ENCODE measurements at places on chromosomes 16 and 17.

GRCh38 chr17:66717641-66718058, 117.3 kb upstream of the CACNG5 start:
- DNase-seq = no peak

DNA sequence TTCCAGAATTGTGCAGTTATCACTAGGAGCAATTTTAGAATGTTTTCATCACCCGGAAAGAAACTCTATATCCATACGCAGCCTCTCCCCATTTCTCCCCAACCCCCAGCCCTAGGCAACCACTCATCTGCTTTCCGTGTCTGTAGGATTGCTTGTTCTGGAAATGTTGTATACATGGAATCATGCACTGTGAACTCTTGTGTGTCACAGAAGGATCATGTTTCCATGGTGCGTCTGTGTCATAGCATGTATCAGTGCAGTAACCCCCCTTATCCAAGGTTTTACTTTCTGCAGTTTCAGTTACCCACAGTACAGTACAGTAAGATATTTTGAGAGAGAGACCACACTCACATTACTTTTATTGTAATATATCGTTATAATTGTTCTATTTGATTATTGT, 299.4 kb downstream of the CPPED1 start:
- no peak for DNase-seq

DNA sequence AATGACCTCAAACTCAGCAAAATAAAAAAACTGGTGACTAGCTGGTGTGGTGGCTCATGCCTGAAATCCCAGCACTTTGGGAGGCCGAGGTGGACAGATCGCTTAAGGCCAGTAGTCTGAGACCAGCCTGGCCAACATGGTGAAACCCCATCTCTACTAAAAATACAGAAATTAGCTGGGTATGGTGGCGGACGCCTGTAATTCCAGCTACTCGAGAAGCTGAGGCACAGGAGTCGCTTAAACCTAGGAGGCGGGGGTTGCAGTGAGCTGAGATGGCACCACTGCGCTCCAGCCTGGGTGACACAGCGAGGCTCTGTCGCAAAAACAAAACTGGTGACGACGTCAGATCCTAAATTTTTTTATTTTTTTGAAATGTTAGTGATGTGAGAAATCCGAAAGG, 82.6 kb upstream of the TOB1 start:
- no peak for DNase-seq

DNA sequence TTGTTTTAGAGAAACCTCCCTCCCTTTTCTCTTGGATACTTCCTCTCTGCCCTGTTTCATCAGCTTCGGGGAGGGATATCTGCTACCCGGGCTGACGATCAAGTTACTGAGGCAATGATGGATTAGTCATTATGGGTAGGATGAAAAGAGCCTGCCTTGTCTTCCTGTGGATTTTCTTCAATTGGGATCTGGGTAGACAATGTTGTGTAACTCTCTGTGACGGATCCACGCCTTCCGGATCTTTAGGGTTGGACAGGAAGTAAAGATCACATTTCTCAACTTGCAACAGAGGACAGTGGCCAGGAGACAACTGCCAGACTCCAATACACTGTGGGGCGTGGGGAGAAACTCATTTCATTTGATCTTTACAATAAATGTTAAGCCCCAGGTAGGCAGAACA, 11.3 kb upstream of the CHST6 start:
- no peak for DNase-seq

DNA sequence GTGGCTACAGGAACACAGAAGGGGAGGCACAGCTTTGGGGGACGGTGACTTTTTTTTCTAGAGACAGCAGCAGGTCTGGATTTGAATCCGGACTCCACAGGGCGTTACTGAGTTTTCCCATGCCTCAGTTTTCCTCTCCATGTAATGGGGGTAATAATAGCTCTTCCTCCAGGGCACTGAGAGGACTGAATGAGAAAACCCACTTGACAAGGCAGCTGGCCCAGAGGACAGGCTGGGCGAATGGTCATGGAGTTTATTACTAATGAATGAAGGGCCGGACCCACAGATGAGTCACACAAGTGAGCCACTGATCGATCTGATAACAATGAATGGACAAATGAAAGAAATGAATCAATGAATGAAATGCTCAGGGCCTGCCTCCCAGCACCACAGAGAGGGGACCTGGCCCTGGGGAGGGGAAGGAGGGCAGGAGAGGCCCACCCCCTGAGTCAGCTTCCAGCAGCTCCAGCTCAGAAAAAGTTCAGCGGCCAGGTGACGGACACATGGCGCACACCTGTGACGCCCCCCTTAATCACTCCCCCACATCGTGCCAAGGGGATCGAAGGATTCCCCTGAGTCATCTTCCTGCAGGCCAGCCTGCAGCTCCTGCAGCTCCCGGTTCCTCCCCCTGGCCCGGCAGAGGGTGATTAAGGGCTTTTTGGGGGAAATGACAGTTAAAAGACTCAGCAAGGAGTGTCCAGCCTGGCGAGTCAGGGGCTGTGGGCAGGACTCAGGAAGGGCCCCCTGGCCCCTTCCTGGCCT, 54.3 kb downstream of the SOCS1 start:
- DNase-seq = peak; percentile 95

- no peak for DNase-seq
Observed at GRCh38 chr17:70955441-70955840, 786.1 kb downstream of the KCNJ2 start.

DNA sequence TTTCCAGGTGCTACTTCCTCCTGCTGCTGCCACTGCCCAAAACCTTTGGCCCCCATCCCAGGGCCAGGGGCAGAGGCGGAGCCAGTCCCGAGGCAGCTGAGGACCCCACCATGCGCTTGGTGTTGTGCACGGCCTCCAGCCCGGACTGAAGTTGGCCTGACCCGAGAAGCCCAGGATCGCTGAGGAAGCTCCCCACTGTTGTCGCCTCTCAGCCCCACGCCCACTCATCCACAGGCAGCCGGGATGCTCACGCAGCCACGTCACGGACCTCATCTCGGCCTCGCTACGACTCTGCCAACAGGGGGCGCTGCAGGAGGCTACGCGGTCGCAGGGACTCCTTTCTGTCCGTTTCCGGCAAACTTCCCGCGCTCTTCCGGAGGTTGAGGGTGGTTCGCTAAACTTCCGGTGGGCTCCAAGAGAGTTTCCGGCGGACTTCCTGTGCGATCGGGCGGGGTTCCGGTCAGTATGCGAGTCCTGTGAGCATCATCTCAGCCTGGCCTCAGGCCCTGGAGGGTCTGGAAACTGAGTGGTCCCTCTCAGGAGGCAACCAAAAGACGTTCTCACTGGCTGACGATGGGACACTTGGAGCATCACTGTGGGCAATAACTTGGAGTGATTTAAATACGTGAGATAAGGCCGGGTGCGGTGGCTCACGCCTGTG, 12.4 kb downstream of the ZG16B start:
- DNase-seq = no peak

DNA sequence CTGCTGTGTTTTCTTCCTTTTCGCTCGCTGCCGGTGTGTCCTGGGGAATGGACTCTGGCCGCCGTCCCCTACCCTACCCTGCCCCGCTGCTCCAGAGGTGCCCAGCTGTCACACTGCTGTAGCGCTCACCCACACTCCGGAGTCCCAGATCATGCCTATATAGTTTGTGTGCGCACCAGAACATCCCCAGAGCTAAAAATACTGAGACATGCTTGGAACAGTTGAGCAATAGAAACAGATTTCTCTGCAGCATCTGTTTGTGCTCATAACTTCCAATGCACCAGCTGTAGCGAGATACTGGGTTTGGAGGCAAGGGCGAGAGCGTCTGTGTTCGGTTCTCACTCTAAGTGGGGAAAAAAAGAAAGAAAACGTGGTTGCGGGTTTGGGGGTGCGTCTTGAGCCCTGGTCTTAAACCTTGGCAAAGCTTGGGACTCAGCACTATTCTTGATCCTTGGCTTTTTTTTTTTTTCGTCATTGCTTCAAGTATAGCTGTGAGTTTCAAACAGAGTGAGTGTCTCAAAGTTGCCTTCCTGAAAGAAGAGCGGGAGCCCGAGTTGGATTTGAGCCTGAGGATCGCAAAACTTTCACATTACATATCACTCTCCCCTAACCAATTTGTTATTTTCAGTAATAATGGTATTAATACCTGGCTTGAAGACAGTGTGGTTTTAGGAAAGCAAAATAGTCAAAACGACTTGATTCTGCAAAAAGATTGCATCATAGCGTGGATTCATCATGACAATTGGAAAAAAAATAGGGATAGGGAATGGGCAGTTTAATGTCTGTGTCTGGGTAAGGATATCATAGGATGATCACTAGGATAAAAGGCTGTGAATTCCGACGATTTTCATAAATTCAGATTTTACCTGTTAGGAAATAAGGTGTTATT, 621 bp downstream of the KCNJ2 start:
- no peak for DNase-seq

DNA sequence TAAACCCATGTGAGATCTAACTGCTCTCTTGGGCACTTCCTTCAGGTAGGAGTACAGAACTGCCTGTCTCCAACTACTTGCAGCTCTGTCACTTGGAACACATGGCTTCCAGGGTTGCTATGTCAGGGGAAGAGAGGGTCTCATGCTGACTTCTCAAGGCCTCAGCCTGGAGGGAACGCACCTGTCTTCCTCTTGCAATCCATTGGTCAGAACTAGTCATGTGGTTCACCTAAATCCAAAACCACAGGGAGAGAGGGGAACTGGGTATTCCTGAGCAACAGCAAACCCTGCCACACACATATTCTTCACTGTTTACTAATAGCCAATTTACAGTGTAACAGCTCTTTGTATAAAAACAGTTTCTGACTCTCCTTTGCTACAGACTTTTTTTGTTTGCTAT, 206.1 kb downstream of the KCNJ2 start:
- no peak for DNase-seq

DNA sequence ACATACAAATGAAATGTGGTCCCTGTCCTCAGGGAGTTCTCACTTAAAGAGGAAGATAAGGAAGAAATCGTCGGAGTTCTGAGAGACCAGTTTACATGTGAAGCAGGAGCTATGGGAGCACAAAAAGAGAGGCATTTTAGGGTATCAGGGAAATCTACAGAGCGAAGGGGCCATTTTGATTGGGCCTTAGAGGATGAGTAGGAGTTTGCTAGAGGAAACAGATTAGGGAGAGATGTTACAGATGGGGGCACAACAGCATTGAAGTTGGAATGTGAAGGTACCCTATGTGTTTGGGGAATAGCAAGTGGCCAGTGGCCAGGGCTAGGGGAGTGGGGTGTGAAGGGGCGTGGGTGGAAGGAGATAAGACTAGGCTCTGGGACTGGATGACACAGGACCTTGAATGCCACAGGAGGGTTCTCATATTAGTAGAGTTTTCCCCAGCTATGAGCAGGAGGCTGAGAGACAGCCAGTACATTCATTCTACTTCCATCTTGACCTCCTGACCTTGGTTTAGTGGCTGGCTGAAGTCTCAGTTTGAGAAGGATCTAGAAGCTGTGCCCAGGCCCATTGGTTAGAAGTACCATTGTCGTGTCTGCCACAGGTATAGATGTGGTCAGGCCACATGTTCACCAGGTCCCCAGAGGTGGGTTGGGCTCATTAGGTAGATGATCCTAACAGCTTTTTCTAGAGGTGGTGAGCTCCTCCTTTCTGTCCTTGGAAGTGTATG, 34.8 kb downstream of the CPNE2 start:
- no peak for DNase-seq

GRCh38 chr17:81910840-81911276, 341 bp downstream of the PCYT2 start:
- no peak for DNase-seq

DNA sequence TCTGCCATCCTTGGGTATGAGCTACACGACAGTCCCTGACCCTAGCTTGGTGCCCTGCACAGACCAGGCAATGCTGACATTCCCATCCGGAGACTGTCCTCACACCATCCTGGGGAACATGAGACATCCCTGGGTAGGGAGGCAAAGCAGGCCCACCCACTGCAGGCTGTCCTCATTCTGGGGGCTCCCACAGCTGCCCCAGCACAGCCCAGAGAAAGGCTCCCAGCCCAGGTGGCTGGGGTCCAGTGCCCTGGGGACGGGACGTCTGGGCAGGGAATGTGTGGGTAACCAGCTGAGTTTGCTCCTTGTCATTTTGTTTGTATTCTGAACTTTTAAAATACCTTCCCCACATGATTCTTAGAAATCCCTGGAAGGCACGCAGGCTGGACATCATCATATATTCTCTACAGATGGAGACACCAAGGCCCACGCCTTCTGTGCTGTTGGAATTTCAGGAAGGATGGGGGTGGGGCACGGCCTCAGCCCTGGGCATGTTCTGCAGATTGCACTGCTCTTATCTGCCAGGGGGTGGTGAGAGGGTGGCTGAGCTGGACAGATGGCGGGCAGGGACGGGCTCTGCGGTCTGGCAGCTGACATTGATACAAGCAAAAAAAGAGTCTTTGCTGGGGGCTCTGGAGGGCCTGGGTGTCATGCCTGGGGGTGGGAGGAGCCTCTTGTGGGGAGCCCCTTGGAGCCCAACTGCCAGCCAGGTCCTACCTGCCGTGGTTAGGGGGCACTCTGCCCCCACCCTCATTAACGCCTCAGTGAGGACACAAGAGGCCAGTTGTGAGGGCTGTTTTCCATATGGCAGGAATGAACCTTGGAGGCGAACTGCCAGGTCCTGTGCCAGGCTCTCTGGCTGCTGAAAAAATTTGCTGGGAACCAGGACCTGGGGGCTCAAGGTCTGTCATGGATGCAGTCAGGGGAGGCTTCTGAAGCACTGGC, 28.4 kb downstream of the LRRC75A start:
- DNase-seq = no peak

GRCh38 chr17:52790359-52790955, 631.9 kb upstream of the CA10 start:
- peak; percentile 16 for DNase-seq

DNA sequence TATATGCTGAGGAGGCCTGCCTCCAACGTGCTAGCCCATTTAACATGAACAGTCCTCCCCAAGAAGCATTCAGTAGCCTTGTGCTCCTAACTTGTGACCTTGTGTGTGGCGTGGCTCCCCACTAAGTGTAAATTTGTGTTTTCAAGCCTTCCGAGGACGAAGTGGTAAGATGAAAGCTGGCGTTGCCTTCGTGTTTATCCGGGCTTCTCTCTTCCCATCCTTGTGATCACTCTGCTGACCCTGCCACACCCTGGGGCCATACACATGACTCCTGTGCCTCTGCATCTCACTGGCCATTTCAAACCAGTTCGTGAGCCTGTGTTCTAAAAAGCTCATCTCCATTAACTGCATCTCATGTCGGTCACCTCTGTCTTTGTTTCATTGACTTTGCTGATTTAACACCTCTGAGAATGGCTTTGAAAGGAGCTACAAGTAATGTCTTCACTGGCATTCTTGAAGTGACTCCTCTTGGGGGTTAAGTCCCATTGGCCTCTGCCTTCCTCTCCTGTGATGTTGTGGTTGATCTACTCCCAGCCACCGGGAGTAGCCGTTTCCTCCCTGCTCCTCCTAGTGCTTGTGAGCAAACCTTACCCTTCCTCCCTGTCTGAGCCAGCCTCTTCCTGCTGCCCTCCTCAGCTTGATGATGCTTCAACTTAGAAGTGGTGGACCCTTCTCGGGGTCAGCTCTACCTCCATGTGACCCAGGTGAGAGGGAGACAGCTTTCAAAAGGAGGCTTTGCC, 27.4 kb upstream of the NAGLU start:
- DNase-seq = no peak

- DNase-seq = no peak
Observed at GRCh38 chr16:57041182-57042156, 50.9 kb upstream of the CPNE2 start.

DNA sequence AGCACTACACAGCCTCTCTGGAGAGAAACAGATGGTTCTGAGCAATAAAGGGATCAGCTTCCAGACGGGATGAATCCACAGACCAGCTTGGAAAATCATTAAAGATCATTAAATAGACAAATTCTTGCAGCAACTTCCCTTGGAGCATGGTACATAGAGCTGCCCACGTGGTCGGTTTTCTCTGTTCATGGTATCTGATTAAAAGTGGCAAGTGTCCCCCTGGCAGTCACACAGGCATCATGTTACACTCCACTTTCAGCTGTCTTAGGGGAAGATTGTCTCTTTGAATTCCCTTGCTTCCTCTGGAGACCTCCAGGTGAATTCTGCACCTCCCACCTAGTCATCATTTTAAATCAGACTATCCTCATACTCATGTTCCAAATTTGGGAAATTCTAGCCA, 92.2 kb upstream of the CACNG3 start:
- DNase-seq = no peak

All from T1000 (cell line).